ENCODE measurements at places on chromosomes 1 and 21.

DNA sequence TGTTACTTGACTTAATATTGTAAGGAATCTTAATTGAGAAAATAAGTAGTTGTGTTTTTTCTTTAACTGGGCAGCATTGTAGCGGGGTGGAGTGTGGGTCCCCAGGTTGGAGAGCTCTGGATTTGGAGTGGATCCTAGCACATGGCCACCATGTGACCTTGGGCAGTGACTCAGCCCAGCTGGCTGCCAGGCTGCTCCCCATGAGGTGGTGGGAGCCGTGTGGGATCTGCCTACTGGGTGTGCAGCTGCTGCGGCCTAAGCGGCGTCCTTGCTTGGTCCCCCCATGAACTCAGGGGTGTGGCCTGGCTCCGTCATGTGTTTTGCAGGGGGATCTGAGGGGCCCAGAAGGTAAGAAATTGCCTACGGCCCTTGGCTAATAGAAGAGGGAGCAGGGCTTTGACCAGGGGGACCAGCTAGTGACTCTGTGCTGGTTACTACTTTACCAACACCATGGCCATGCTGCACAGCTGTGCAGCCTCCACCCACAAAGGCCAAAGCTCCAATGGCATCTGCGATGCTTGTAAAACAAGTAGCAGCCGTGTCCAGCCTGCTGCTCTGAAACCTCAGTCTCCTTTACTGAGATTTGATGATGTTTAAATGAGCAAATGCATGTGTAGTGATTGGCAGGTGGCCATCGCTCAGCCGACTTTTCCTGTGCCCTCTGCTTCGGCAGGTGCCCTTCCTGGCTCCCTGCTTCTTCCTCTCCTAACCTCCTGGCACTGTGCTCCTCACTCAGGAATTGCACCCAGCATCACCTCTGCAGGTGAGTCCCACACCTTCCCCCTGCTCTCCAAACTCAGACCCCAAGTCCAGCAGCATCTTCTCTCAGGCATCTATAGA lies 68.3 kb downstream of the ADARB1 start:
- DNase-seq = no peak

- DNase-seq = no peak
Measured at GRCh38 chr1:171472183-171472647, 13.1 kb upstream of the PRRC2C start.

GRCh38 chr1:21234779-21235178 lies 55.5 kb downstream of the ECE1 start:
- DNase-seq = no peak

GRCh38 chr21:44718571-44718970 lies 7.2 kb upstream of the TSPEAR start:
- no peak for DNase-seq

- DNase-seq = no peak
Measured at GRCh38 chr1:12654004-12654567, 10.2 kb downstream of the AADACL4 start.

GRCh38 chr1:169860187-169860586 lies 33.5 kb downstream of the SCYL3 start:
- DNase-seq = no peak

DNA sequence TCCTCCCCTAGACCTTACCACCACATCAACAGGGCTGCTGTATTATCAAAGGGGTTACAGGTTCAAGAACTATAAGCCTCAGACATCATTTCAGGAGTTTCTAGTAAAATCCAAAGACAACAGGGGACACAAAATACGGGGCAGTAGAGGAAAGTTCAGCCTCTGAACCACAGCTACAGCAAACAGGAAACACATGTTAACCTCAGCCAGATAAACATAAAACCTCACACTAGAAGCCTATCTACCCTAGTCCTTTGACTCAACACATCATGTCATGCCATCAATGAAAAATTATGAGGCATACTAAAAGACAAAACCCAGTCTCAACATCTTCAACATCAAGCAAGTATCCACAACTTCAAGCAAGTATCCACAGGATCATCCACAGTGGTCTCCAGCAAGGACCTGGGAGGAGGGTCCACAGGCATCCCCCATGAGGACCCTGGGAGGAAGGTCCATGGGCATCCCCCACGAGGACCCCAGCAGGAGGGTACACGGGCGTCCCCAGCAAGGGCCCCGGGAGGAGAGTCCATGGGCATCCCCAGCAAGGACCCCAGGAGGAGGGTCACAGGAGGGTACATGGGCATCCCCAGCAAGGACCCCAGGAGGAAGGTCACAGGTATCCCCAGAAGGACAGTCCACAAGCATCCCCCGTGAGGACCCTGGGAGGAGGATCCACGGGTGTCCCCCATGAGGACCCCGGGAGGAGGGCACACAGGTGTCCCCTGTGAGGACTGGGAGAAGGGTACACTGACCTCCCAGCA lies 440.0 kb downstream of the MATN1 start:
- DNase-seq = no peak

DNA sequence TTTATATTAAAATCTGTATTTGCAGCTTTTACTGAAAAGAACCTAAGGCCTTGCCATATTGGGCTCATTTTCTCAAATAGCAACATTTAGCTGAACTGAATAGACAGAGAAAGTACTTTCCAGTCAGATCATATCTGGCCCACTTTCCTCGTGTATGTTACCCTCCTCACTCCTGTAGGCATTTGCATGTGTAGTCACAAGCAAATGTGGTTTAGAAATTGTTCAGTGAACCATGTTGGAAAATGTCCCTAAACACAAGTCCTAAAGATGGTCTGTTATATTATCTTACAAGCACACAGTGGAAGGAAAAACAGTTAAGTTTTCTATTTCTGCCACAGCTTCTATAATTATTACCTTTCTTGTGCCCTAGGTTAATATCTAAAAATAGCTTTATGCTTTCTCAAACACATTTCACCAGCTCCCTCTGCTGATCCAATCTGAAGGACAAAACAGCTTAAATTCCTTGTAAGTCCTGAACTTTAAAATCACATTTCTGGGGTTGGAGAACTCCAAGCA lies 606 bp upstream of the FMO4 start:
- DNase-seq = no peak

DNA sequence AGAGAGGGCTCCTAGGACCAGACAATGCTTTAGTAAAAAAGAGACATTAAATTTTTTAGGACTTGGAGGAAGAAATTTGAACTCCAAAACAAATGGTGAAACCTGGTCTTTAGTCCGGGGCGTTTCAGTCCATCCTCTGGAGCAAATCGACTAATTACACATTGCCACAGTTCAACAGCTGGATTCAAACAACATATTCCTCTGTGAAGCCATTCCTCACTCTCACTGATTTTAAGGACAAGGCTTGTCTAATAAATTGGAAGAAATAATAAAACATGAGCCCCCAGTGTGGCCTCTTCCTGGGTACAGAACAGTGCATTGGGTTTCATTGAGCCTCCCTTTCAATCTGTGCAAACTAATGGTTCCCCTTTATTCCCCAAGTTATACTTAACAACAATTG lies 165.1 kb downstream of the UCK2 start:
- DNase-seq = no peak

- DNase-seq = no peak
Measured at GRCh38 chr1:204818998-204819397, 51.7 kb upstream of the NFASC start.

GRCh38 chr21:39060485-39061083 lies 122.7 kb downstream of the PSMG1 start:
- DNase-seq = no peak

- DNase-seq = no peak
Measured at GRCh38 chr1:164643018-164643417, 84.0 kb downstream of the PBX1 start.

GRCh38 chr1:93980320-93981273 lies 71.4 kb upstream of the GCLM start:
- no peak for DNase-seq

DNA sequence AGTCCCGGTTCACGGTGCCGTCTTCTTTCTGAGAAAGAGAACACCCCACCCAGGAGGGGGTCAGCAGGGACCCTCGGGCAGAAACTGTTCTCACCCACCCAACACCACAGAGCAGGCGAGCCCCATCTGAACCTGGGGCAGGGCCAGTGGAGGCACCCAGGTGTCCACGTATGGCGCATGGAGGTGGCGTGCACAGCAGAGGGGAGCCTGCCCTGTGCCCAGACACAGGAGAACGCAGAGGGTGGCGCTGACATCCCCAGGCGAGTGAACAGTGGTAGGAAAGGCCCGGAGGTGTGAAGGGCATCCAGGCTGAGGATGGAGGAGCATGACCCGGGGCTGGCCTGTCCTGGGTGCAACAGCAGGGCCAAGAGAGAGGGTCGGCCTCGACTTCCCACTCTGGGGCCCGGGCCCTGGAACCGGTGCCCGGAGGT lies 91.1 kb downstream of the STUM start:
- no peak for DNase-seq

DNA sequence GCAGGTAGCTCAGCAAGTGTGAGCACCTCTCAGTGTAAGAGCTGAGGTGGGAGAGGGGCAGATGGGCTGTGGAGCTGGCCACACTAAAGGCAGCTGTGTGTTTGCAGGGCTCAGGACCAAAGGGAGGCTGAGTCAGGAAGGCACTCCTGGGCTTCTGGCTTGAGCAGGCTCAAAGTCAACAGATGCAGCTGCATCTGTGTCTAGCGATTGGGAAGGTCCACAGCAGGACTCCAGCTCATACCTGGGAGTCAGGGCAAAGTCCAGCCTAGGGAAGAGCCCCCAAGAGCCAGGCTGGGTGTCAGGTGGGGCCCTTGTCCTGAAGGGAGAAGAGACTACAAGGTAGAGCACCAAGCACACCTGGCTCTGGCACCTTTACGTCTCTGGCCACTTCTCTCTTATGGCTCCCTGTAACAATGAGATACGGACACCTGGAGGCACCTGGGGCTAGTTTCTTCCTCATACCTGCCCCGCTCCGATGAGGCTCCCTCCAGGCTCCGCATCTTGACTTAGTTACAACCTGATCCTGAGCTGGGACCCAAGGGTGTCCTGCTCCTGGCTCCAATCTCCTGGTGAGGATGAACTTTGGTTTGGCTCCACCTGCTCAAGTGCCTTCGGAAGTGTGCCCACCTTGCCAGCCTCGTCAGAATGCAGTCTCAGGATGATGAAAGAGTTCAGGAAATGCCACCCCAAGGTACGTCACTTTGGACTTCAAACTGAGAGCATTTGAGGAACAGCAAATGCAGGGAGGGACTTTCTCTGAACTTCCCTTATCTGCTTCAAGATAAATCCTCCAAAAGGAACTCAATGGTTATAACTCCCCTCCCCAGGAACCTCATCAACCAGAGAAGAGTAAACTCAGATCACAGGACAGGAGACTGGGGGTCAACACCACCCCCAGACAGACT lies 21.5 kb upstream of the SLC2A1 start:
- DNase-seq = no peak

DNA sequence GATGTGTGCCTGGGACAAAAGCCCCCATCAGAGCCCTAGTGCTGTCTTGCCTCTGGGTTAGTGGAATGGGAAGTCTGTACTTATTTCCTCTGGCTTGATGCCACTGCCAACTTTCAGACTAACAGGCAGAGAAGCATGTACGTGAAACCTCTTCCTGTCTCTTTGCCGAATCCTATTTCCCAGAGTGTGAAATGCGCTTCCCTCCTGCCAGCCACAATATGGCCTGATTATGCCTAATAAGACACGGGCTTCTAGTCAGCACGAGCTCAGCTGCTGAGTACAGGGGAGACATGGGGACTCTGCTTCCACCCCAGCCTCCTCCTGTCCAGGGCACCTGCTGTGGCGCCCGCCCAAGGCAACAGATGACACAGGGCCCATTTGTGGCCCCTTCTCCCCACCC lies 111.4 kb downstream of the KCND3 start:
- no peak for DNase-seq

GRCh38 chr1:232996143-232996542 lies 45.7 kb downstream of the NTPCR start:
- DNase-seq = no peak

DNA sequence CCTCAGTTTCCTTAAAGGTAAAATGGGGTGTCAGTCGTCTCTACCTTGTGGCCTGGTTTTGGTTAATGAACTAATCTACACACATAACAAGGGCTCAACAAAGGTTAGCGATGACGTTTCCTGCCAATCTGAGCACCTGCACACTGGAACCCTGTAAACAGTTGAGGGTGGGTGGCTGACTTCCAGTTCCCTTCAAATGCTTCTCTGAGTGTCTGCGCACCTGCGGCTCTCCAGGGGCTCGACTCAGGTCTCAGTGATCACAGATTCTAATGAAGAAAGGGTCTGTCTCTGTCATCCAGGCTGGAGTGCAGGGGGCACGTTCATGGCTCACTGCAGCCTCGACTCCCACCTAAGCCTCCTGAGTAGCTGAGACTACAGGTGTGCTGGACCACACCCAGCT lies 3.3 kb upstream of the AGPAT3 start:
- DNase-seq = no peak

- DNase-seq = no peak
Measured at GRCh38 chr1:2307972-2308371, 79.9 kb downstream of the SKI start.

GRCh38 chr1:204645251-204645650 lies 40.3 kb downstream of the LRRN2 start:
- no peak for DNase-seq

- no peak for DNase-seq
Measured at GRCh38 chr1:232386721-232387510, 243.0 kb downstream of the SIPA1L2 start.

GRCh38 chr1:22284236-22284635 lies 141.3 kb upstream of the WNT4 start:
- DNase-seq = no peak

- DNase-seq = no peak
Measured at GRCh38 chr1:10204003-10204642, 6.2 kb upstream of the KIF1B start.

- no peak for DNase-seq
Measured at GRCh38 chr1:7623842-7624241, 147.3 kb upstream of the VAMP3 start.

DNA sequence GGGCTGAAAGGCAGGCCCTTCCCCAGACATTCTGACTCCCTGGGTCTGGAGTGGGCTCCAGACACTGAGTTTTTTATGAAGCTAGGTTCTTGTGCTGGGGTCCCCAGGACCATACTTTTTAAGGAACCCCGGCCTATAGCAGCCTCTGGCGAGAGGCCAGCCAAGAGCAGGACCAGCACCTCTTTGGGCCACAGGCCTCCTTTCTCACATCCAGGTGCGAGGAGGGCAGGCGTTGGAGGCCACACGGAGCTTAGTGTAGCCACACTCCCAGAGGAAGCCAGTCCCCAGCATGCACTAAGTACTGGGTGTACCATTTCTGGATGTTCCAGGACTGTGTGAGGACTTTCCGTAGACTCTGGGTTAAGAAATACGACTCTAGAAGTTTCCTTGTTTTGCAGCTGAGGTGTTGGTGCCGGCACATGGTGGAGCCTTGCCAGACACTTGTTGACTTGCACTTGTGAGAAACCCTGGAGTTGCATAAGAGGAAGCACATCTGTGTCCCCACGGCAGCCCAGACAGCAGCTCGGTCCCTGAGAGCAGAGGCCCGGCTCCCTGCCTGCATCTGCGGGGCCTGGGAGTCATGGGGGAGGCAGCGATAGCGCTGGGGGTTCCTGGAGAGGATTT lies 122.2 kb upstream of the VAMP3 start:
- no peak for DNase-seq

DNA sequence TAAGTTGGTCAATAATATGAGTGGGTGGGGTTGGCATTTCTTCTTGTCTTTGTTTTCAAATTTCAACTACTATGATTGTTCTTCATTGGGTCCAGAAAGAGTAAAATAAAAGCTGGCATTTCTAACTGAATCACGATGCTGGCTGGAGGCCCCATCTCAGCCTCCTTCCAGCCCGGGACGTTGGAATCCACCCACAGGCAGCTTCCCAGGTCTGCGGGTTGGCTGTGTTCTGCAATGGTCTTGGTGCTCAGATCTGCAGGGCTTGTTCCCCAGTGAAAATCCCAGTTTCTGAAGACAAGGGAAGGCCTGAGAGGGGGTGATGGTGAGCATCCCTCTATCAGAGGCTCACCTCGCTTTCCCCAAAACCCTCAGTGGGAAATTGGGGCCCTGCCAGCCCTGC lies 54.7 kb upstream of the ARHGEF16 start:
- no peak for DNase-seq

- no peak for DNase-seq
Measured at GRCh38 chr1:214983126-214983869, 99.2 kb upstream of the KCNK2 start.

All from fibroblast of skin of left biceps (primary cell).